ENCODE measurements at places on chromosomes 5 and 9. TPM values are rescaled to one million over a fixed set of nuclear protein-coding genes. Genes with fewer than 3 reads are reported as not detected.

GRCh38 chr5:181118369-181118768, 12.6 kb downstream of the OR2V1 start:
- DNase-seq, result no peak

DNA sequence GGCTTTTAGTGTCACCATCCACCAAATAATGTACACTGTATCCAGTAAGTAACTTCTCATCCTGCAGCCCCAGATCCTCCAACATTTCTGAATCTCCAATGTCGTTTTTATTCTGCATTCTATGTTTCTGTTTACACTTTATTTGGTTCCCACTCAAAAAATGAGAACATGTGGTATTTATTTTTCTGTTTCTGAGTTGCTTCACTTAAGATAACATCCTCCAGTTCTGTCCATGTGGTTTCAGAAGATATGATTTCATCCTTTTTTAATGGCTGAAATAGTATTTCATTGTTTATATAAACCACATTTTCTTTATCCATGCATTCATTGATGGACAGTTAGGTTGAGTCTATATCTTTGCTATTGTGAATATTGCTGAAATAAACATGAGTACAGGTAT, 677.3 kb upstream of the FTMT start:
- no peak for DNase-seq

- DNase-seq, result no peak
Measured at GRCh38 chr5:151340004-151340403, 7.4 kb downstream of the SLC36A2 start.

DNA sequence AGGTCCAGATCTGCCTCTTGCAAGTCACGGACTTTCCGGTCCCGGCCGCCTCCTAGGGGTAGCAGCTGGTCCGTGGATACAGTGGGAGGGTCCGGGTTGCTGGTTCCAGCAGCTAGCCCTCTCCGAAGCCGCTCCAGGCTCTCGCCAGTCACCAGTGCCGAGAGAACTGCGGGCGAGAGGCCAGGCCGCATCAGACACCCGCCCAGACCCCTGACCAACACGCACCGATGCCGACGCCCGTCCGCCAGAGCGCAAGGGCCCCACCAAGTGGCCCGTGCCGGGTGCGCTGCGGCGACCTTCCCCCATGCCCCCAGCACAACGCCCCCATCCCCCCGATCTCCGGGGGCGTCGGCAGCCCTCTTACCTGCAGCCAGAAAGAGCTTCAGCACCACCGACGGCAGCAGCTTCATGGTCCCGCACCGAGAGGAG, 470 bp downstream of the HBEGF start:
- peak; percentile 62 for DNase-seq

The CDO1 gene
- 31.7 TPM for total RNA-seq

DNA sequence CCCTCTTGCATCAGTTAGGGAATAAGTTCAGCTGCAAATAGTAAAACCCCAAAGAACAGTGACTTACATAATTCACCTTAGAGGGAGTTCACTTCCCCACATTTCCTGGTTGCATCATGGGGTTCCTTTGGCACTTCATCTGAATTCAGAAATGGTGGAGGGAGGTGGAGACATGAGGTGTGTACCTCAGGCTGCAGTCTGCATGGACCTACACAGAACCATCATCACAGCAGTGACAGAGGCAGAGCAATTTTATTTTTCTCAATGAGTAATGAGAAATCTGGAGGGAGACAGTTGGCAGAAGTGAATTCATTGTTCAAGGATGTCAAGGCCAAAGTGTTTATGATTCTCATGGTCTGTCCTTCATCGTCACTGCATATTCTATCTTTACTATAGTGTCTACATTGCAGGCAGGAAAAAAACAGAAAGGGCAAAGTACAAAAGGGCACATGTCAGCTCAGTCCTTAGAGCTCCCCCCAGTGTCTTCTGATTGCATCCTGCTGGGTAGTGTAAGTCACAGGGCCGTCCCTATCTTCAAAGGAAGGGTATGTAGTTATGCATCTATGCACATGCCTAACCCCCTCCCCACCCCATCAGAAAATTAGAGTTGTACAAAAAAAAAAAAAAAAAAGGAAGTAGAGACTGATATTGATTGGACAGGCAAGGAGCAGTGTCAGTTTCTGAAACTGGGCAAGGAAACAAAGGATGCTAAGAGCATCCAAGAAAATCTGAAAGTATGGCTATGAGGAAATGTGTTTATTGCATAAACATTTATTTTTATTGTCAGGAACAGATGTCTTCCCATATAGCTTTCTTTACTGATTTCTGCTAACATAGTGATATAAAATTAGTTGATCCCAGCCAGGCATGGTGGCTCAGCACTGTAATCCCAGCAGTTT, 132.7 kb upstream of the APC start:
- DNase-seq, result peak; percentile 28

DNA sequence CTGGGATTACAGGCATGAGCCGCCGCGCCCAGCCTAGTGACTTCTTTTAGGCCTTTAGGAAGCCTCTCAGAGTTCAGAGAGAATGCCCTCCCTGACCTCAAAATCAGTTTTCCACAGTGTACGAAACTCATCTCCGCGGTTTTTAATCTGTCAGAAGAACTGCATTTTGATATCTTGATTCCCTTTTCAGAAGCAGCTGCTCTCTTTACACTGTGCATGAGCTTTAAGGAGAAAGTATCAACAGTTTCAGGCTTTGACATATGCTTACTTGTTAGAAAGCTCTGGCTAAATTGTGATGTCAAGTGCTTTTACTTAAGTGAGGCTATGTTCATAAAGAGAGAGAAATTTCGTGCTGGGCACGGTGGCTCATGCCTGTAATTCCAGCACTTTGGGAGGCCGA, 74.6 kb downstream of the USP20 start:
- no peak for DNase-seq

The IFNE gene
- not detected for total RNA-seq

The AMBP gene
- total RNA-seq, result 3.7 TPM

GRCh38 chr5:178469975-178470759, 120.0 kb downstream of the COL23A1 start:
- DNase-seq, result no peak

DNA sequence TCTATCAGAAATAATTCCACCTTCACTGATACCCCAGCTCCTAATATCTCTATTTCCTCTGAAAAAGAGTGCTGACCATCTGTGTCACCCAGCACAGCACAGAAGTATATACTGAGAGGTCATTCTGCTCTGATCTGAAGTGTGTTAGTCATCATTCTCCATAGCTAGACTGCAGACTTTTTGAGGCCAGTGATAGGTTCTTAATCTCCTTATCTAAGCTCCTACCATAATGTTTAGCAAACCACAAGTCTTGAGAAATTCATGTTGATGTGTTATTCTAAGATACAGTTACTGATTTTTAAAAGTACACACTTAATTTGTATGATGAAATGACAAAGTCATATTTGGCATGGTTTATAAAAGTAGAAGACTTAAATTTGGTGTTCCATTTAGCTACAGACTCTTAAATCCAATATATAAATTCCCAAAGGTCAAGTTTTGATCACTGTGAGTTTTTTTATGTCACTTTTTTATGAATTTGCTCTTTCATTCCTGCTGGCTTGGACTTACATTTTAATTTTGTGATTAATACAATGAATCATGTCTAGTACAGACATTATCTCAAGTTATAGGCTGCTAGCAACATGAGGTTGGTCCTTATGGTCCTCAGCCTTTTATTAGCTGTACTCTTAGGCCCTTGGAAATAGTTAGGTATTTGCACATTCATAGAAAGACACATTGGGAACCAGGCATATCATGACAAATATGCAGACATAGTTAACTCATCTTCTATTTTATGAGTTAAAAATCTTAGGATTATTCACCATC, 380.8 kb downstream of the EBF1 start:
- no peak for DNase-seq

DNA sequence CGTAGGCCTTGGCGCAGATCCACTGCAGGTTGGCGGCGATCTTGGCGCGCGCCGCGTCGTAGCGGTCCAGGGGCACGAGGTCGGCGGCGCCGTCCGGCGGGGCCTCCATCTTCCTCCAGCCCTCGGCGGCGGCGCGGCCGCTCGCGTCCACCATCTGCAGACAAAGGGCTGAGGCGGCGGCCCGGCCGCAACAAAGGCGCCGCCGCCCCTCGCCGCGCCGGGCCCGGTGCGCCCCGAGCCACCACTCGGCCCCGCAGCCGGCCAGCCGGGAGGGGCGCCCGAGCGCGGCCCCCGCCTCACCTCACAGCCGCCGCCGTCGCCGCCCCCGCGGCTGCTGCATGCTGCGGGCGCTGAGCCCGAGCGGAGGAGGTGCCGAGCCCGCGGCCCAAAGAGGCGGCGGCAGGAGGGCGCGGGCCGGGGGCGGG, 328 bp downstream of the CAMSAP1 start:
- no peak for DNase-seq
